Activated naive CD4-positive, alpha-beta T cell treated with anti-CD3 and anti-CD28 coated beads for 36 hours (primary cell): ENCODE measurements at places on chromosomes 13 and 19. TPM values are rescaled to one million over a fixed set of nuclear protein-coding genes. Genes with fewer than 3 reads are reported as not detected.

Gene RFPL4A
- not detected for total RNA-seq

- peak; percentile 53 for DNase-seq
Measured at GRCh38 chr13:49669735-49670309, 21.5 kb downstream of the EBPL start.

- no peak for DNase-seq
Measured at GRCh38 chr13:21594715-21595545, 9.0 kb downstream of the MICU2 start.

- DNase-seq, result no peak
Measured at GRCh38 chr13:97588993-97589392, 155.0 kb downstream of the RAP2A start.

- no peak for DNase-seq
Measured at GRCh38 chr13:46531953-46532352, 21.0 kb upstream of the LRCH1 start.

- no peak for DNase-seq
Measured at GRCh38 chr13:31092646-31093045, 69.1 kb downstream of the HSPH1 start.

Gene ZSCAN5A
- 4.1 TPM for total RNA-seq

DNA sequence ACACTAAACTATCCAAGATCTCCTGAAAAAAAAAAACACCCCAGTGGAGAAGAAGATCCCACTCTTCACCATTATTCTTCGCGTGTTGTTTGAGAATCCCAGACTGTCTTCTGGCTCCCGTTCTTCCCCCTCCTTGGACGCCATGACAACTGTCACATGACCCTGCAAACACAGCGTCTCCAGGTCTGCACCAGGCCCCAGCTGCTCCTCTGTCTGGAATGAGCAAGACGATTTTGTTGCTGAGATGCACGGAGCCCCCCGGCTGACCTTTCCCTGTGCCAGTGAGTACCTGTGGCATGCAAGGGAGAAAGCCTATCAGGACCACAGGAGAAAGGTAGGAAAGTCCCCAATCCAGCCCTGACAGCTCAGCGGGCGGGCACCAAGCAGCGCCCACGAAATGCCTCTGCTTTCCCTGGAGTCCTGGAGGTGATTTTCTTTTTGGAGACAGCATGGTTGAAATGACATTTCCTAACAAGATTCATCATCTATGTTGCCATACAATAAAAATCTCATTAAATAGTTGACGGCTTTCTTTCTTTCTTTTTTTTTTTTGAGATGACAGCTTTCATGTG, at the start of gene CFAP97D2:
TSS of gene CFAP97D2 (plus strand) at position 171 of the 572 bp plus-strand sequence. CDS start at position 245, 74 bp downstream.
- no peak for DNase-seq

GRCh38 chr13:22102271-22102670, 431.4 kb downstream of the FGF9 start:
- DNase-seq, result no peak

GRCh38 chr19:27846944-27847343, 1366.0 kb downstream of the UQCRFS1 start:
- no peak for DNase-seq

- no peak for DNase-seq
Measured at GRCh38 chr19:291561-292280, 518 bp upstream of the PLPP2 start.

- DNase-seq, result no peak
Measured at GRCh38 chr13:49410006-49410405, 33.9 kb downstream of the CAB39L start.

DNA sequence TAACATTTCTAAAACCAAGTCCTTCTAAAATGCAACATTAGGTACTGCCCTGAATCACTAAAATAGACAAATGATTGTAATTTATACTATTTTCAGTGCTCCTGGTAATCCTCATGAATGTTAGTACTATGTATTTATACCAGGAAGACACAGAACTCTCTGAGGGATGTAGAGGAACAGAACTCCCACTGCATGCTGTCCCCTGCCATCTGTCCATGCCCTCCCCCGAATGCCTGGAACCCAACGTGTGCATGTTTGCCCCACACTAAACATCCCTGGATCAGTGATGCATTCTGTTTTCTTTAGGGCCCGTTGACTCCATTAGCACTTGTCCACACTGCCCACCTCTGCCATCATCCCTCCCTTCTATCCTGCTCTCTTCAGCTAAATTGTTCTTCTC, 26.5 kb downstream of the ENOX1 start:
- DNase-seq, result no peak

GRCh38 chr19:4781801-4782200, 9.7 kb upstream of the FEM1A start:
- DNase-seq, result no peak

GRCh38 chr13:97879646-97880310, 73.7 kb upstream of the IPO5 start:
- DNase-seq, result no peak

DNA sequence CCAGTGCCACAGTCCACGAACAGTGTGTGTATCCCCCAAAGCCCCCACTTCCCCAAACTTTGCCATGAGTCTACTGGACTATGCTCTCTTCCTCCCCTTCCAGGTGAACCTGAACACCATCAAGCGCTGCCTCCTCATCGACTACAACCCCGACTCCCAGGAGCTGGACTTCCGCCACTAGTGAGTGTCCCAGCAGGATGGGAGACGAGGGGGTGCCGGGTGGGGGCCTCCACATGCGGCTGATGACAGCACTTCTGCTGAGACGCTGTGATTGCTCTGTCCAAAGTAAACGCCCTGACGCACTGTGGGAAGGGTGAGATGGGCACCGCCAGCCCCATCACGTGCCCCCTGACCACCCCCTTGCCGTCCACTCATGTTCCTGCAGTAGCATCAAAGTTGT, 2.0 kb upstream of the P2RY11 start:
- DNase-seq, result no peak

Gene ZNF486
- 13.2 TPM for total RNA-seq

DNA sequence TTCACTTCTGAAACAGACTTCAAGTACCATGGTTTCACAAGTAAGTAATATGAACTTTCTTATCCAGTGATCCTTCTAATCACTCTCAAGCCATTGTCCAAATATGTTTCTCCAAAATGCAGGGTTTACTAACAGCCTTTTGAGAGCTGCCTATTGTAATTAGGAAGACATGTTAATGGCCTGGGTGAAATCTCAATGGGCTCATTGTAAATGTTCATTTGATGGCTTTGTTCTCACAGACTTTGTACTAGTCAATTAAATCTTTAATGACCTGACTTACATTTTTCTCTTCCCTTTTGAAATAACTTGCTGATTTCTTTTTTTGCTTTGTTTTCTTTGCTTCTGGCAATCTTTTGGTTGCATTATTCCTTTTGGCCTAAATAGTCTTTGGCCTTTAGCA, 444.8 kb downstream of the LIG4 start:
- DNase-seq, result no peak

GRCh38 chr13:40399756-40400155, 266.7 kb downstream of the FOXO1 start:
- no peak for DNase-seq

GRCh38 chr13:92657565-92657964, 569.0 kb upstream of the GPC6 start:
- no peak for DNase-seq

Gene ZNF77
- total RNA-seq, result 3.9 TPM
